Activated CD4-positive, CD25-positive, alpha-beta regulatory T cell treated with anti-CD3 and anti-CD28 coated beads, Interleukin-2, amount 50 U/mL, for 72 hours (primary cell): ENCODE measurements at places on chromosomes 7 and 10.

DNA sequence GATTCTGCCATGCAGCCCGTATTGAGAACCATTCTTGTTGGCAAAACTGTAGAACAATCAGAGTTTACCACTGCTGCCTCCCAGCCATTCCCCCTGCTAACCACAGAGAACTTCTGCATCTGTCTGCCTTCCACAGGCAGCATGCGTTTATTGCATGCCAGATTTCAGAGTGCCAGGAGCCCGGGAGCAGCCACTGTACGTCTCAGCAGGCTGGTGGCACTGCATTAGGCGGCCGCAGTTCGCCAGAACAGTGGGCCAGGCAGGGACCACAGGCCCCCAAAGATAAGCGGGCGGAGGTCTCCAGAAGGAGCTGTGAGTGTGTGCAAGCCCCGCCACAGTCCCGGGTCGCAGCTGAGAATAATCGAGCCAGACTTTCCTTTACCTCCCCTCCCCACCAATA lies 31.8 kb downstream of the ZNF467 start:
- DNase-seq: no peak

DNA sequence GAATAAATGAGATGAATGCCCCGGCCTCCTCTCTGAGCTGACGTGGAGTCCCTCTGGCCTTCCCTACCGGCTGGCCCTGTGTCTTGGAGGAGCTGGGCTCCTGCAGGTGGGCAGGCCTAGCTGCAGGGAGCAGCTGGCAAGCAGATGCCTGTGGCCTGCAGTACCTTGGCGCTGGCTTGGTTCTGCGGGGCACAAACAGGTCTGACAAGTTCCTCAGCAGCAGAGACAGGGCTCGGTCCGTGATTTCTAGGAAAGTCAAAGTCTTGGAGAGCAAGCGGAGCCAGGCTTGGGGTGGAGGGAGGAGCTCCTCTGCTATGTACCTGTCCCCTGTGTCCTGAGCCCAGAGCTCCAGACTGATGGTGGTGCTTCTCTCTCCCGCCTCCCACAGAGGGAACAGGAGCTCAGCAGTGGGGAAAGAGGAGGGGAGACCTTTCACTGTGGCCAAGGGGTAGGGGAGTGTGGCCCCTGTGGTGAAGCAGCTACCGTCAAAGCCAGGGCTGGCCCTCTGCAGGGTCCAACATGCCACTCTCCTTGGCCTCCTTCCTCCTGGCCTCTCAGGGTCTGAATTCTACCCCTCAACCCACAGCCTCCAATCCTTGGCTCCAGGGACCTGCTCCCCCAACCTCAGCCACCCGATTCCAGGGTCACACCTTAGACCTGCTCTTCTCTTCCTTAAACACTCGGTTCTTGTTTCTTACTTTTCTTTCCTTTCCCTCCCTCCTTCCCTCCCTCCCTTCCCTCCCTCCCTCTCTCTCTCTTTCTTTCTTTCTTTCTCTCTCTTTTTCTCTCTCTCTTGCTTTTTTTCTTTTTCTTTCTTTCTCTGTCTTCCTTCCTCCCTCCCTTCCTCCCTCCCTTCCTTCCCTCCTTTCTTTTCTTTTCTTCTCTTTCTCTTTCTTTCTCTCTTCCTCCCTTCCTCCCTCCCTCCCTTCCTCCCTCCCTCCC lies 20.1 kb downstream of the MYL10 start:
- no peak for DNase-seq

- DNase-seq: no peak
Measured at GRCh38 chr10:51960494-51960895, 261.1 kb upstream of the CSTF2T start.

DNA sequence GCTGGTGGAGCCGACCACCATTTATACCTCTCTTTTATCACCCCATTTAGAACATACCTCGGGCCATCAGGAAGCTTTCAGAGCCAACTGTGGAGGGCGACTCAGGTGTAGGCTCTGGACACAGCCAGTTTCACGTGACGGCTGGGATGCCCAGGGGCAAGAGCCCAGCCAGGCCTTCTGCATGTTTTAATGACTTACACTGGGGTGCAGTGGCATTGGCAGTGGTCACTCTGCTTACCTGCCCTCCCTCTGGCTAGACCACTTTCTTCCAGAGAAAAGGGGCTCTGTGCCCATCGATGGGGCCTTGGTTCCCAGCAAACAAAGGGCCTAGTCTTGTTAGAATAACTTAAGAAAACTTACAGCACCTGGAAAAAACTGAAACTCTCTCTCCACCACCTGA lies 50.0 kb downstream of the PNLIPRP2 start:
- DNase-seq: no peak

DNA sequence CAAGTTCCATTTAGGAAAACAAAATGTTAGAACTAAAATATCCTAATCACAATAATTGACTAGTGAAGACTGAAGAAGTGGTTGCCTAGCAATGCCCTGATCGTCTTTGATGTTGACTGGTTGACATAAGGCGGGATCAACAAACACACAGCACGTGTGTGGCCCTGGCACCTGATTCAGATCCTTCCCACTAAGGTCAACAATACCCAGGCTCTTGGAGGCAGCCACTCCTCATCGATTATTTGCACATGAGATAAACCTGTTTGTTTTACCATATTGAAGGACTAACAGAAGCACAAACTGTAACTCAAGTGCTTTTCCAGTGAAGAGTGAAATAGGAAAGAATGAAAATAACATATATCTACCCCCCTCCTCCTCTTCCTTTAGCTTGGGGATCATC lies 15.6 kb downstream of the FANK1 start:
- no peak for DNase-seq
